ENCODE measurements at places on chromosomes 12 and 14.

DNA sequence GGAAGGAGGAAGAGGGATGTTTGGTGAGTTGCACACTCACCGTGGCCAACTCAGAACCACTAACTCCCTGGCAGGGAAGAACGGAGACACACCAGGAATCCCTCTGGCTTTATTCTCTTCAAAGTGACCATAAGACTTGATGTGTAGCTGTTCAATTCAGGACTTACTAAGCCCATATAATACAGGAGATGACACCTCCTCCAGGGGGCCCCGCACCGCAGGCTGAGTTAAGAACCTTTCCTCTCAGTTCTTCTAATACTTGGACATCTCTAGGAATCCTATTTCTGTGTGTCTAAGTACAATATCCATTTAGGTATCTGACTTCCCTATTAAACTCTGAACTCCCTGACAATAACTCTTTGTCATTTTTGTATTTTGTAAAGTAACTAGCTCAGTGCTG, 49.5 kb downstream of the DCAF4 start:
- DNase-seq: no peak

DNA sequence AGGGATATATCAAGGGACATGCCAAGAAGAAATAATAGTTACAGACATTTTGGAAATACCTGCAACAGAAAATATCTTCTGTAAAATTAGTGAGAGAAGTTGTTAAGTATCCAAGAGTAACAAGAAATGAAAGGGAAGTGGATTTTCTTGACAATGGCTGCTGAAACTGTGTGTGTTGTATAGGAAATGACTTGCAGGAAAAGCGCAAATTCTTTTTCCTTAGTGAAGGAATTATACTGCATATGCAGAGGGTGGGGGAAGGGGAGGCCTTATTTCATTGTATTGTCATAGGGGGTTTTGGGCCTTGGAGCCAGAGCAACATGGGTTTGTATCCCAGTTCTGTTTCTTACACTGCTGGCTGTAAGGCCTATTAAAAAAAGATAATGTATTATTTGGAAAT, 84.4 kb upstream of the DDHD1 start:
- DNase-seq: no peak

DNA sequence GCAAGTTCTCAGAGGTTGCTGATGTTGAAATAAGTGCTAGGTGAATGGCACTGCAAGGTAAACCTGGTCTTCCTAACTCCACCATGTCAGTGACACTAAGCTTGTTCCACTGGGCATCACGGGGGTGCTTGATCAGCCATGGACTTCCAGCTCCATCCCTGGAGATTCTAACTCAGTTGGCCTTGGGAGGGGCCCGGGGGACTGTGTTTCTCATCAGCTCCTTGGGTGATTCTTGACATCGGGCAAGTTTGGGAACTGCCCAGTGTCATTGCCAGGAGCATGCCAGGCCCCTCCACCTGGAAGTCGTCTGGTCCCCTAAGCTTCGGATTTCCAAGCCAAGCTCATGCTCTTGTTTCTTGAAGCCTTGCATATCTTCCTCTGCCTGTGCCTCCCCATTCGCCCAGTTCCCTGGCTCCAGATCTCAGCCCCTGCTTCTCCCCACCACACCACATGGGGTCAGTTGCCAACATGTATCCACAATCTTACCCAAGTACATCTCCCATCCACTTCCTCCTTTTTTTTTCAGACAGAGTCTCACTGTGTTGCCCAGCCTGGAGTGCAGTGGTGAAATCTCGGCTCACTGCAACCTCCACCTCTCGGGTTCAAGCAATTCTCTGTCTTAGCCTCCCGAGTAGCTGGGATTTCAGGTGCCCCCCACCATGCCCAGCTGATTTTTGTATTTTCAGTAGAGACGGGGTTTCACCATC, 30.7 kb upstream of the RFLNA start:
- DNase-seq: peak; percentile 6

DNA sequence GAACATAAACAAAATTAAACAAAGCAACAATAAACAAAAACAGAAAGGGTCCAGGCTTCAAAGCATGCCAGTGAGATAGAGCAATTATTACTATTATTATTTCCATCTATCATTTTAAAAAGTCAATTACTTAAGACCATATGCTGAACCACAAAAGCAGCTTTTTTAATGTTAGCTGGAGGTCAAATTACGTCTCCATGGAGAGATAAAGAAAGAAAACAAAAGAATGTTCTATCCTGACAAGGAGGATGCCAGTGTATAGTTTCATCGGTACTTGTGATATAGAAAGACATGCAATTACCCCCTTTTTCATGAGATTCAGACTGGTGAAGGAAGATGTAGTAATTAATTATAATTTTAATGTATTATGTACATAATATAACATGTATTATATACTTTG, 81.6 kb upstream of the DCN start:
- DNase-seq: no peak

- DNase-seq: no peak
These were observed 32.8 kb downstream of the KIF26A start for GRCh38 chr14:104171029-104171697.

DNA sequence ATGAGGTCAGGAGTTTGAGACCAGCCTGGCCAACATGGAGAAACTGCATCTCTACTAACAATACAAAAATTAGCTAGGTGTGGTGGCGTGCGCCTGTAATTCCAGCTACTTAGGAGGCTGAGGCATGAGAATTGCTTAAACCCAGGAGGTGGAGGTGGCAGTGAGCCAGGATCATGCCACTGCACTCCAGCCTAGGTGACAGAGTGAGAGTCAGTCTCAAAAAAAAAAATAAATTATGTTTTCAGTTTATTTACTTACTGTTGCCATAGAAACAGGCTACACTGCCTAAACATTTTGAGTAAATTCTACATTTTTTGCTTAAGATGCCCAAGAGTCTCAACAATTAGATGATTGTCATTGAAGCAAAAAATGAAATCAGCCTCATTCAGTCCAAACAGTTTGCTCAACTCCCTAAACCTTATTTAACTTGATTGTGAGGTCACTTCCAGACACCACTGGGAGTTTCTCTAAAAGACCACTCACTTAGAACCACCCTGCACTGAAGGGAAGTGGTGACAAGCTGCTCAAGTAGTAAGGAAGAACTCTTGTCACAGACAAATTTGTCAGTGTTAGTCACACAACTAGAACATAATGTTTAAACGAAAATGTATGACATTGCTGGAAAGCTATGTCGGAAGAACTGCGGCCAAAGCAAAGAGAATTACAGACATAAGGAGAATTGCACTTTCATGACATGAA, 9.8 kb upstream of the GNPNAT1 start:
- no peak for DNase-seq

- DNase-seq: no peak
These were observed 29.1 kb downstream of the RFLNA start for GRCh38 chr12:124323771-124324530.

GRCh38 chr14:91068642-91069041, 8.2 kb upstream of the RPS6KA5 start:
- no peak for DNase-seq

All from HL-60 (cell line).